Mesenchymal stem cell (in vitro differentiated cells and primary cell): ENCODE measurements at places on chromosomes 2 and 18.

GRCh38 chr2:238856713-238857567 lies 9.1 kb downstream of the TWIST2 start:
- no peak for DNase-seq

- no peak for DNase-seq
Observed at GRCh38 chr2:143486976-143487375, 357.8 kb downstream of the ARHGAP15 start.

- DNase-seq, result peak; percentile 30
Observed at GRCh38 chr2:24122366-24123194, 554 bp downstream of the PFN4 start.

DNA sequence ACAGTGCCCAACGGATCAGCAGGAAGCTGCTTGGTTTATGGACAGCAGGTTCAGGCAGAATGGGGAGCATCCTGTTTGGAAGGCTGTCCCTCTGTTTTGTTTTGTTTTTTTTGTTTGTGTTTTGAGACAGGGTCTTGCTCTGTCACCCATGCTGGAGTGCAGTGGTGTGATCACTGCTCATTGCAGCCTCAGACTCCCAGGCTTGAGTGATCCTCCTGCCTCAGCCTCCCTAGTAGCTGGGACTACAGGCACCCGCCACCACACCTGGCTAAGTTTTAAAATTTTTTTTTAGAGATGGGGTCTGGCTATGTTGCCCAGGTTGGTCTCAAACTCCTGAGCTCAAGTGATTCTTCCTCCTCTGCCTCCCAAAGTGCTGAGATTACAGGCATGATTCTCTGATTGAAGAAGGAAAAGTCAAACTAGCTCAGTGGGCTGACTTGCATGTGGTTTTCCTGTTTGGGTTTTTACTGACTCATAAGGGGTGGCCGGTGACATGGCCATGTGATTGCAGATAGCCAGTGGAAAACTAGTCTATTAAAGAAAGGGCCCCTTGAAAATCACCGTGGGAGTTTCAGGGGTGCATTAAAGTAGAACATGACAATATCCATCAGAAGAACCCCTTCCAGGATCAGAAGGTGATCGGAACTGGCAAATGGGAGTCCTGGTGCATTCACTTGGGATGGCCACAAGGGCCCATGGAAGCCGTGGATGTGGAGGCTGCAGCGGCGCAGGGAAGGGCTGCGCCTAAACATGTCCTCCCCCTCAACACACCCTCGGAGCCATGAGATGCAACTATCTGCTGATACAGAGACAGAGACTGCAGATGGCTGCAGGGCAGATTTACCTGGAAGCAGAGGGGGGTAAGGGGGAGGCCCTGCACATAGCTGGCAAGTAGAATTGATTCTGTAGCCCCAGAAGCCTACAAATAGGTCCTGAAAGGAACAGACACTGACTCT lies 26.5 kb downstream of the AQP12B start:
- DNase-seq, result peak; percentile 10

DNA sequence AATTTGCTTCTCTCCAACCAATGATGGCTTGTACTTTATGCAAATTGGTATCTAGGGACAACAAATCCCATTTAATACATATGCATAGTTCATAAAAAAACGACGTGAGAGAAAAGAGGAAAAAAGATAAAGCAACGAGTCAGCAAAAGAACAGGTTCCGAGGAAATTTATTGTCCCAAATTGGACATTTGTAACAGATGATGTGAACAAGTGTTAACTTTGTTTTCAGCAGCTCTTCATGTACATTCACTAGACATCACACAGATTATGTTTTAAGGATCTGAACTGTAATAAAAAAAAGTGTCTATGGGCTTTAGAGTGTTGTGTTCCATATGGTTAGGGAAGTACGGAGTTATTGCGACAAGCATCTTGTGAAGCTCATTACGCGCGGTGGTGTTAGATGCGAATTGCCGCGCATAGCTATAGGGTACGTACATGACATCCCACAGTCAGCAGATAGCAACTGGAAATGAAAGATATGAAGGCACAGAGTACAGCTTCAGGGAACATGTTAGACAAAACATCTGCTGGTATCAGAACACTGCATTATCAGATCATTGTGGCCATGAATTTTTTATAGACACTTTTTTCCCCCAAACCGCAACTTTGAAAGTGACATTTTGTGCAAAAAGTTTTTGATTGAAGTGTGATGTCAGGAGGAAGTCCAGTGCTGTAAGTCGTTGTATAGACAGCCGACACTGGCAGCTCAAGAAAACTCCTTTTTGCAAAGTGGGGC lies 1073.1 kb upstream of the FANCL start:
- DNase-seq, result no peak

DNA sequence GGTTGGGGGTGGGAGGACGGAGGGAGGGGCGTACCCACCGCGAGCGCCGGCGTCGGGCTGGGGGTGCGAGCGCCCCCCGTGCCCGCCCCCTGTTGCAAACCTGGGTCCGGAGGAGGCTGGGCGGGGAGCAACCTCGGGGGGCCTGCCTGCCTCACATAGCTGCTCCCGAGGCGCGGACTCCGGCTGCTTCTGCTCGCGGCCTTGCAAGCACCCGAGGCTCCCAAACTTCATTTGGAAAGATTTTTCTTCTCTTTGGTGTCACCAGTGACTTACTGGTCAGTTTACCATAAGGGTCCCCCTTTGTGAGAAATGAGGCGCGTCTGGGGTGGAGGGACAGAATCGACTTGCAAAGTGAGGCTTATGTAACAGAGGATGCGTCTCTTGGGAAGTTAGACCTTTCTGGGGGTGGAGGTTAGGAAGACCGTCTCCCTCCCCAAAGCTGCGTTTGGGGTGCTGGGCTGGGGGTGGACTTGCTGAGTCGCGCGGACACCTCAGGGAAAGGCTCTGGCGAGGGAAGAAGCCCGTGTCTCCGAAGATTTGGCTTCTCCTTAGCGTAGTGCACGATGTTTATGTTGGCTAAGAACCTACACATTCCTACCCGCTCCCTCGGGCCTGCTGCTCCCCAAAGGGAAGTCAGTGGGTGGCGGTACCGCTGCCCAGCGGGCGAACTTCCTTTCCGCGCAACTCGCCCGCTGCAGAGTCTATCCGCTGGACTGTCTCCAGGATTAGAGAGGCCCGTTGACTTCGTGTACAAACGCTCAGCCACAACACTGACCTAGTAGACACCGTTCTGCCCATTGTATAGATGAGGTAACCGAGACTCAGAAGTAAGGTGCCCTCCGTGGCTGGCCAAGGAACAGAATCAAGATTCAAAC lies 559 bp downstream of the TMEM37 start:
- peak; percentile 21 for DNase-seq

- DNase-seq, result no peak
Observed at GRCh38 chr2:171626949-171627348, 60.3 kb upstream of the DYNC1I2 start.

- DNase-seq, result no peak
Observed at GRCh38 chr2:204152616-204153015, 216.1 kb downstream of the ICOS start.

- no peak for DNase-seq
Observed at GRCh38 chr2:220044383-220044782, 417.0 kb downstream of the SLC4A3 start.

DNA sequence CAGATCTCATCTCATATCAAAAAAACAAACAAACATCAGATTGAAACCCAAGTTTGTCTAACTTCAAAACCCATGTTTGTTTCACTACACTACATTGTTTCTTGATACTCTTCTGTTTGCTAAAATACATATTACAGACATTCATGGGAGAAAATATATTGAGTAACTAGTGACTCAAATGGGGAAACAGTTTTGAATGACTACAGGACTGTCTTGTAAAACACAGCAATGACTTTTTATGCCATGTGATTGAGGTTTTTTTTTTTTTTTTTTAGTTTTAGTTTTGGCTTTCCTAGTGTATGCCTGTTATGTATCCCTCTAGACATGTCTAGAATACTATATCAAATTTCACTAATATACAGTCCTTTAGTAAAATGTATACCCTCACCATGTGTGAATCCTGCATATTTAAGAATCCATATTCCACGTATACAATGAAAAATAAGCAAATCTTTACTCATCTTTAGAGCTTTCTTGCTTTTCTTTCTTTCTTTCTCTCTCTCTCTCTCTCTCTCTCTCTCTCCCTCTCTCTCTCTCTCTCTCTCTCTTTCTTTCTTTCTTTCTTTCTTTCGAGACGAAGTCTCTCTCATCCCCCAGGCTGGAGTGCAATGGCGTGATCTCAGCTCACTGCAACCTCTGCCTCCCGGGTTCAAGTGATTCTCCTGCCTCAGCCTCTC lies 46.6 kb upstream of the SERTAD2 start:
- peak; percentile 43 for DNase-seq

DNA sequence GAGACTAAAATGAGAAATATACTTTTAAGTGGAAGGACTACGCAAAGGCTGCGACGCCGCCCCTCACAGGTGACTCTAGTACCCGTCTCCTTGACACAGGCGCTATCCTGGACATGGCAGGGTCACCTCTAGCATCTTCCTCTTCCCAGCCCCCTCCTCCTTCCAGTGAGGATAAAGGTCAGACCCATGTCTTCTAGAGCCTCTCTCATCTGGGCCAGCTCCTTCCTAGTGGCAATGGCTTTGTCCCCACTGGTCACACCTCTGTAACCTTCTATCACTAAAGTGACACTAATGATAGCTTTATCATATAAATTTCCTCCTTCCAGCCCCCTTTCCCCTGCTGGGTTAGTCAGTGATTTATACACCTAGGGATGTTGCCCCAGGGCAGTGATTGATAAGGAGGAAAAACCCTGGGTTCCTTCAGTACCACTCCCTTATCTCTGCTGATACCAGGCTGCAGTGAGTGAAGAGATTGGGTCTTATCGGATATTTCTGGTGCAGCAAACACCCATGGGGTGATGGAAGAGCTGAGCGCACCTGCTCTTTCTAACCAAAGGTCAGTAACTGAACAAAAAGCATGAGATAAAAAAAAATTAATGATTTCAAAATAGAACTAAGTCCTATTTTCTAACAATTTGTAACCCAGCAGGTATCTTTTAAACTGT lies 62.0 kb upstream of the FZD5 start:
- no peak for DNase-seq
